ENCODE measurements at places on chromosomes 5 and 9.

DNA sequence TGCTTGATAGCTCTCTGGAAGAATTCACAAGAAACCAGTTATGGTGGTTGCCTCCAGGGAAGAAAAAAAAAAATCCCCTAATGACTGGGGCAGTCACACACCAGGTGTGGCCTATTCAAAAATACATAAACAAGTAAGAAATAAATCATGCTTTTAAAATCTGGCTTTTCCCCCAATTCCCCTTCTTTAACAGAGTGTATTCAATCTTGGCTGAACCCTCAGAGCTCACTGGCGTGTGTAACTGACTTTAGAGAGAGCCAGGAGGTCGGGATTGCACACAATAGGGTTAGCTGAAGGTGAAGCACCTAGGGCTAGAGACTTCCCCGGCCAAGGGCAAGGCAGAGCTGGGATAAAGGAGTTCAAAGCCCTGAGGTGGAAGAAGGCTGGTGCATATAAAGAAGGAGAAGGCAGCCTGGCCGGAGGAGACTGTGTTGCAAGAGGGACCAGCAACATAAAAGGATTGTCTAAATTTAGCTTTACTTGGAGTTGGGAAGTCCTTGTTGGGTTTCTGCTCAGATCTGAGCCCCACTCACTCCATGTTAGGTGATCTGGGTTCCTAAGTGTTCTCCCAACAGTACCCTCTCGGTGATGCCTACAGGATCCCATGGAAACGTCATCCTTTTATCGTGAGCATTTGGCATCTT is 19.7 kb downstream of the FNBP1 start:
- no peak for DNase-seq

DNA sequence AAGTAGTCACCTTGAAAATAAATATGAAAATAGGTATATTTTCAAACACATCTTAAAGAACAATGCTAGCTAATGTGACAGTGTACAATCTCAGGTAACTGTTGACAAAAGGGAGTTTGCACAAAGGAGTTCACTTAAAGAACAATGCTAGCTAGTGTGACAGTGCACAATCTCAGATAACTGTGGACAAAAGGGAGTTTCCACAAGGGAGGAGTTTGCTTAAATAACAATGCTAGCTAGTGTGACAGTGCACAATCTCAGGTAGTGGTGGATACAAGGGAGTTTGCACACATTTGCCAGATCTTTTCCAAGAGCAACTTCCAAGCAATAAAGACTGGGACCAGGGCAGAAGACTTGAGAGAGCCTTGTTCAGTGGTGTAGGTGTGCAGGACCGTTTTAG is 442.9 kb upstream of the FTMT start:
- no peak for DNase-seq

- no peak for DNase-seq
Measured at GRCh38 chr5:96434201-96434645, 1.2 kb upstream of the PCSK1 start.

DNA sequence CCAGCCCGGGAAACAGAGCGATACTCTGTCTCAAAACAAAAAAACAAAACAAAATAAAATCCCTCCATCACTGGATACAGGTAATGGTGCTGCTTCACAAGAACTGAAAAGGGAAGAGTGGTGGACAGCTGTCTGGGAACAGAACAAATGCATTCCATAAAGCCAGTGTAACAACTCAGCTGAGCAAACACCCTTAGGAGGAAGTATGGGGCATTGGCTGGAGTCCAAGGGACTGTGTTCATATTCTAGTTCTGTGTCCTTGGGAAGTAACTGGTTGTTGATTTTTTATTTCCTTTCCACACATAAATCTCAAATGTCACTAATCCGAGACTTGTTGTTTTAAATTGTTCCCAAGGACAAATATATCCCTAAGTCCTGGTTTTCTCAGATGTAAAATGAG is 38.3 kb downstream of the HTR1A start:
- DNase-seq = no peak

- DNase-seq = no peak
Measured at GRCh38 chr9:31519826-31520225, 864.6 kb upstream of the ACO1 start.

DNA sequence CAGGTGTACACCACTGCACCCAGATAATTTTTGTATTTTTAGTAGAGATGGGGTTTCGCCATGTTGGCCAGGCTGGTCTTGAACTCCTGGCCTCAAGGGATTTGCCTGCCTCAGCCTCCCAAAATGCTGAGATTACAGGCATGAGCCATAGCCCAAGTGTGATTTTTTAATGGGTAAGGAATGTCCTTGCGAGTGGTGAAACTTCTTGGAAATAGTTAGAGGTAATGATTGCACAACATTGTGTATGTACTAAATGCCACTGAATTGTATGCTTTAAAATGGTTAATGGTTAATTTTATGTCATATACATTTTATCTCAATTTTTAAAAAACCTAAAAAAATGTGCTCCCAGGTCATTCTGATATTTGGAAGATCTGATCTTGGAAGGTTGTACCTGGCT is 59.9 kb upstream of the IL6ST start:
- DNase-seq = no peak

DNA sequence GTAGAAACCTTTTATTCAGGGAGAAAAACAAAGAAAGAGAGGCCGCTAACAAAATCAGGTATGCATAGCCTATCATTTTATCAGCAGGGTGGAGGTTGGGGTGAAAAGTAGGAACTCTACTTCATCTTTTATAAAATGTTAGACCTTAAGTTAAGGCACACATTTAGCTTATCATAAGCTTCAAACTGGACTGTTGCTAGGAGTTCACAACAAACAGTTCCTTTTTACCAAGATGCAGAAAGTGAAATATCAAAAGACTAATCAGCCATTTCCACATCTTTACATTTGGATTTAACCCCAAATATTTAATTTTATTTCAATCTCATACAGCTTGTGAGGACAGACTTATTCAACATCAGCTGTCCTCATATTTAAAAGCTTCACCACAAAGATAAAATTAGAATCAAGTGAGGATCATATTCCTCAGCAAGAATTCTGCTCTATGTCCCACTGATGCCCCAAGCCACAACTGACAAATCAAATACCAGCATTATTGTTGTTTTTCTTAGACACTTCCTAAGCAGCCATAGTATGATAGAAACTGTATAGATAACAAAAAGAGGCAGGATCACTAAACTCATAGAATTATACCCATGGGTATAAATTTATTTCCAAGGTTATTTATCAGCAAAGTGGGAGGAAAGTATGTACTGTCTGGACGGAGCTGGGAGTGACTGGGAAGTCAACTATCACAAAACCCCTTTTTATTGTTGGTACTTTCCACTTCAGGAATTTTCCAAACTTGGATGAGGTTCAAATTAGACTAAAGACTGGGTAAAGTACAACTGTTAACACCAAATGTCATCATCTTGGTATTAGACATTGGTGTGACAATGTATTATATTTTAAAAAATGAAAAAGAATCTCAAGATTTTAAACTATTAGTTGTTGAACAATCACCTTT is 29.9 kb upstream of the MYOT start:
- no peak for DNase-seq

GRCh38 chr5:669111-669841 is 23.9 kb downstream of the TPPP start:
- DNase-seq = no peak

- no peak for DNase-seq
Measured at GRCh38 chr5:114430532-114430931, 68.7 kb downstream of the KCNN2 start.
